ENCODE measurements at places on chromosomes 1 and 21. TPM values are rescaled to one million over a fixed set of nuclear protein-coding genes. Genes with fewer than 3 reads are reported as not detected.

The TMEM69 gene
- 31.2 TPM for total RNA-seq

DNA sequence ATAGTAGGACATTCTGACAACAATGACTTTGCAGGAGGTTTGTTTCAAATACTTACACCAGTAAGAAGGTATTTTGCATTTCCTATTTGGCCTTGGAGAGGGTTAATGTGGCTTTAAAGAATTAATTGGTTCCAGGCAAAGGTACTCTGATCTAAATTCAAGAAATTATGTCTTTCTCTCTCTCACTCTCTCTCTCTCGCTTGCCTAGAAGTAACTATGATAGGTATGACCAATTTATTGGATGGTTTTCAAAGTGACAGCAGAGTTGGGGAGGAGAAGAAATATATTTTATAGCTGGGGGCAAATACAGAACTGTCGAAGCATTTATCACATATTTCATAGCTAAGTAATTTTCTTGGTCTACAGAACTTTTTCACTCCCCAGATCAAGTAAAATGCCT, 116.0 kb downstream of the ATP6V1G3 start:
- no peak for ATAC-seq

GRCh38 chr1:230327892-230328284, 98.2 kb downstream of the PGBD5 start:
- ATAC-seq: no peak

GRCh38 chr1:9691108-9691445, 39.5 kb downstream of the PIK3CD start:
- ATAC-seq: no peak

DNA sequence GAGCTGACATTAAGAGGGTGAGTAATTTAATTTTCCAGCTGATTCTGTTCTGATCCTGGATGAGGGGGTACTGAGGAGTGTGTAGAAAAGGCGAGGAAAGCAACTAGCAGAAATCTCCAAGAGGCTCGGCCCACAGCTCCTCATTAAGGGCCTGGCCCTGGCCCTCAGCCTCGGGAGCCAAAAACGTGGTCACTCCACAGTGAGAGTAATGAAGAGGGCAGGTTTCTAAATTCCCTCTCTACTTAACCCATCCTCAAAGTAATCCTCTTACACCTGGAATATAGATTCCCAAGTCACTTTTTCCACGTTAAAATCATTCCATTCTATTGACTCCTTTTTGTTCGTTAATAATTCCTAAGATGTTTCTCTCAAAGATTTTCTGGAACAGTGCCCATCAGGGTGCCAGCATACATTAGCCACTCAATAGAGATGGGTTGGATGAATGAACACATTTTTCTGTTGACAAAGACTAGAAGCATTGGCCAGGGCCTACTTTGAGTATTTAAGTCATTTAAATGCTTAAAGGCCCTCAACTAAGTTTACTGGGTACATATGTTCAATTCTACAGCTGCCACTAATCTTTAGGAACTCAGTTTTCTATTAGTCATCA, 1.1 kb upstream of the COL11A1 start:
- no peak for ATAC-seq
